Stomach (tissue), 19 donors: ENCODE measurements at places on chromosomes 1 and 21. TPM values are rescaled to one million over a fixed set of nuclear protein-coding genes. Genes with fewer than 3 reads are reported as not detected.

The DCDC2B gene
- polyA plus RNA-seq = not detected

DNA sequence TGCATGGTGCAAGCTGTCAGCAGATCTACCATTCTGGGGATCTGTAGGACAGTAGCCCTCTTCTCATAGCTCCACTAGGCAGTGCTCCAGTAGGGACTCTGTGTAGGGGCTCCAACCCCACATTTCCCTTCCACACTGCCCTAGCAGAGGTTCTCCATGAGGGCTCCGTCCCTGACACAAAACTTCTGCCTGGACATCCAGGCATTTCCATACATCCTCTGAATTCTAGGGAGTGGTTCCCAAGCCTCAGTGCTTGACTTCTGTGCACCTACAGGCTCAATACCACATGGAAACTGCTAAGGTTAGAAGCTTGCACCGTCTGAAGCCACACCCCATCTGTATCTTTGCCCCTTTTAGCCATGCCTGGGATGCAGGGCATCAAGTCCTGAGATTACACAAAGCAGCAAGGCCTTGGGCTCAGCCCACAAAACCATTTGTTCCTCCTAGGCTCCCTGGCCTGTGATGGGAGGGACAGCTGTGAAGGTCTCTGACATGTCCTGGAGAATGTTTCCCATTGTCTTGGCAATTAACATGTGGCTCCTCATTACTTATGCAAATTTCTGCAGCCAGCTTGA lies 117.0 kb upstream of the NFIA start:
- DNase-seq = no peak

The CFHR2 gene
- polyA plus RNA-seq = not detected

The EPHA10 gene
- 2.1 TPM for polyA plus RNA-seq

DNA sequence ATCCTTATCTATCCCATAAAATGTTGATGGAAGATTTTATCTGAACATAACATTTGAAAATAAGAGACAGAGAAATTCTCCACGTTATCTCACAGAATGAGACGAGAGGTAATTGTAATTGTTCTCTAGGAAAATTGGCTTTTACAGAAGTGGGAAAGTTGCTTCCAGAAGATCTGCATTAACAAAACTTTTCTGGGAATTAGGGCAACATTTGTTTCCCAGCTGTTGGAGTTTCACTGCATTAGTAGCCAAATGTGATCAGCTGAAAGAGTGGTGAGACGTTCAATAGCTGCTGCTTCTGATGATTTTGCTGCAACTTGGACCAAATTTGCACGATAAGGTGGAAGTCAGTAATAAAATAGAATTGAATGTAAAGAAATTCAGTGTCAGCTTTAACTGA lies 7.6 kb downstream of the CHODL start:
- no peak for DNase-seq

- DNase-seq = no peak
Measured at GRCh38 chr1:41357451-41358101, 3.7 kb upstream of the FOXO6 start.

DNA sequence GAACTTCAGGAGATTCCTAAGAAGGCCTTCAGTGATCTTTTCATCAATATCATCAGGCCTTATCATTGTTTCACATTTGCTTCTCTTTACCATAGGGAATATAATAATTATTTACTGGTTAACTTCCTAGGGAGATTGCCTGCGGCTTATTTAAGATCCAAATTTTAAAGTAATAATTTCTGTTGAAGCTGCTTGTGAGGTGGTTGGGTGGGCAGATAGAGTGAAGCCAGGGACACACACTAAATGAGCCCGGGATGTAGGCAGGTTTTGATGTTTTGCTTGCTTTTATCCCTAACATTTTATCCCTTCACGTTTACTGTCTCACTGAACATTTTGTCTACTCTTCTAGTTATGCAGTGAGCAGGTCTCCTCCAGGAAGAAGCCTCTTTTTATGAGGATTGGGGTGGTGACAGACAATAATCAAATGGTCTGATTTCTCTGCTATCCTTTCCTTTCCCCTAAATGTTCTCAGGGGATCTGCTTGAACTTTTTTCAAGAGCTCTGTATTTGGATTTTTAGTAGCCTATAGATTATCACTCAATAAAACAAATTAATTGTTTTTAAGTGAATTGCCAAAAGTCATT lies 164.7 kb downstream of the RUNX1 start:
- DNase-seq = no peak

GRCh38 chr21:40729761-40730425 lies 117.1 kb downstream of the DSCAM start:
- DNase-seq = no peak

- no peak for DNase-seq
Measured at GRCh38 chr1:15344800-15345704, 64.6 kb upstream of the EFHD2 start.

GRCh38 chr1:30232288-30232899 lies 491.0 kb downstream of the MATN1 start:
- peak; percentile 5 for DNase-seq

DNA sequence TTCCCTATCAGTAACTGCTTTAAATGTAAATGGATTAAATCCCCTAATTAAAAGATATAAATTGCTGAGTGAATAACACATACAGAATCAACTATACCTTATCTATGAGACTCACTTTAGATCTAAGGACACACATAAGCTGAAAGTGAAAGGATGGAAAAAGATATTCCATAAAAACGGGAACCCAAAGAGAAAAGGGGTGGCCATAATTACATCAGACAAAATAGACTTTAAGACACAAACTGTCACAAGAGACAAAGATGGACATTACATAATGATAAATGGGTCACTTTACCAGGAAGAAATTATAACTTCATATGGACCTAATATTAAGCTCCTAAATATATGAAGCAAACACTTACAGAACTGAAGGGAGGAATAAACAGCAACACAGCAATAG lies 59.2 kb downstream of the SLC25A24 start:
- DNase-seq = no peak

The MRPS6 gene
- 50.1 TPM for polyA plus RNA-seq

DNA sequence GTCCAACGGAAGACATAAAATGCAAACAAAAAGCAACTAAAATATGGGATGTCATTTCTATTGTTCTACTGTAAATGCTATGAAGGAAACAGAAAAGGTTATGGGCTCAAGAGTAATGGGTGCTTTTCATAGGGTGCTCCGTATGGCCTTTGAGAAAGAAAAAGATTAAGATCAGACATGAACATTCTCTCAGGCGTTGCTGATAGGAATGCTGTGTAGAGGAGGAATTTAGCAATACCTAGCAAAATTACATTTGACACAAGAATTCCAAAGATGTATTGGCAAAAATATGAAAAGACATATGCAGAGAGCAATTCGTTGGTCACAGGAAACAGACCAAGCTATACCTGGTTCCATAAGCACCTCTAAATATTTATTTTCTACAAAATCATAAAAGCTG lies 5.7 kb upstream of the OXCT2 start:
- no peak for DNase-seq

DNA sequence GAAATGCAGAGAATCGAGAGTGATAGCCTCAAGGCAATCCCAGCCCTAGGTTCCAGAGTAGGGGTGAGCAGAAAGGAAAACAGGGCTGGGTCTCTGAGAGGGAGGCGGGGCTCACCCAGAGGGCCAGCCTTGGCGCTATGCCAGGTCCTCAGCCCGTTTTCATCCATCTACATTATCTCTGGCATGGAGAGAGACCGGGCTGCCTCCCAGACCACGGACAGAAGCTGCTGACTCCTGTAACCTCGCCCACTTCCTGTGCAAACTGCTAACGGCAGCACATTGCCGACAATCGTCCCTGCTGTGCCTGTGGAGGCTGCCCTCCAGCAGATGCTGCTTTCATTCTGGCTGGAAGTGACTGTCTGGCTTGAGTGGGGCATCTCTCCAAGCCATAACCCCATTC lies 569.1 kb downstream of the NPHP4 start:
- DNase-seq = no peak

DNA sequence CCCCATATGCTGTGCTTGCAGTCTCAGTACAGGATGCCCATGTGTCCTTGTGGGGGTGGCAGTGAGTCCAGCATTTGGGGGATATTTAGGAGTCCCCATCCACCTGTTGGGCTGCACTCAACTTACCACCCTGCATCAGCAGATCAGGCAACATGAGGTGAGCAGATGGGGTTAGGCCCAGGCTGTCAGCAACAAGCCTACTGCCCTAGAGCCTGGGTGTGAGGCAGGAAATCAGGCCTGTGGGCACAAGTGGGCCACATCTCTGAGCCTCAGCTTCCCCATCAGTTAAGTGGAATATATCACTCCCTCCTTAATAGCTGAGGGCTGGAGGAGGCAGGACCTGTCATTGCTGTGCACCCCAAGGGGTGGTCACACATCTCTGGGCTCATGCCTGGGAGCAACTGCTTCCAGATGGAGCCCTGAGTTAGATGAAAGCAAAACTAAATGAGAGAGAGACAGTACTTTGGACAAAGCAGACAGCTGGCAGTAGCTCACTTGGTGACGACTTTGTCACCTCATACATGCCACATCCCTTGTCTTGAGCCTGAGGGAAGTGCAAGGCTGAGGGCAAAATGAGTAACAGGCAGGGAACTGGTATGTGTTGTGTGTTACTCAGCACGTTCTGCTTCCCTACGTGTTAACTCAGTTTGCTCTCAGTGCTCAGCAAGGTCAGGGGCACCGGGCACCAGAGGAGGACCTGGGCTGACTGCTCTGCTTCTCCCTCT lies 48.4 kb downstream of the TRIM11 start:
- DNase-seq = no peak

- no peak for DNase-seq
Measured at GRCh38 chr1:210536254-210536961, 207.7 kb downstream of the HHAT start.

GRCh38 chr1:227317011-227317451 lies 1.3 kb downstream of the CDC42BPA start:
- no peak for DNase-seq

DNA sequence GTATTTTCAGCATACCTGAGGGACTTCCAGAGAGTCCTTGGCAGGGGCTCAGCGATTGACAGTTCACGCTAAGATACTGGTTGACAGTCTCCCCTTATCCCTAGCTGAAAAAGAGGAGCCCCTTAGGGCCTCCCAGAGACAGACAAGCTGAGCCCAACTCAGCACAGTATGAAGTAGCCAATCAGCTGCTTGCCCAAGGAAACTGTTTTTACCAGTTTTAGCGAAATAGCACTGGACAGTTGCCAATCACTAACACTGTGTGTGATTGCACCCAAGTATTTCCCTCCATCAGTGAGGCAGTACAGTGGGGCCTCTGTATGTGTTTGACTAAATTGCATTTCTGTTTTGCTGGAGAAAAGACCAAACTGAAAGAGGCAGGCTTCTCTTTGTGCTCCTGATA lies 27.0 kb downstream of the KHDRBS1 start:
- DNase-seq = no peak
